Fibroblast of the aortic adventitia (primary cell): ENCODE measurements at places on chromosomes 1 and 21. TPM values are rescaled to one million over a fixed set of nuclear protein-coding genes. Genes with fewer than 3 reads are reported as not detected.

The TRPM2 gene
- total RNA-seq, result 0.08 TPM in 1 of 2 replicates, not detected in the other

- DNase-seq, result no peak
These were observed 124.0 kb upstream of the SPATA6 start for GRCh38 chr1:48596046-48596445.

GRCh38 chr1:2583871-2584351 lies 2.7 kb upstream of the PRXL2B start:
- no peak for DNase-seq

The RNF223 gene
- total RNA-seq, result not detected in 2 replicates

DNA sequence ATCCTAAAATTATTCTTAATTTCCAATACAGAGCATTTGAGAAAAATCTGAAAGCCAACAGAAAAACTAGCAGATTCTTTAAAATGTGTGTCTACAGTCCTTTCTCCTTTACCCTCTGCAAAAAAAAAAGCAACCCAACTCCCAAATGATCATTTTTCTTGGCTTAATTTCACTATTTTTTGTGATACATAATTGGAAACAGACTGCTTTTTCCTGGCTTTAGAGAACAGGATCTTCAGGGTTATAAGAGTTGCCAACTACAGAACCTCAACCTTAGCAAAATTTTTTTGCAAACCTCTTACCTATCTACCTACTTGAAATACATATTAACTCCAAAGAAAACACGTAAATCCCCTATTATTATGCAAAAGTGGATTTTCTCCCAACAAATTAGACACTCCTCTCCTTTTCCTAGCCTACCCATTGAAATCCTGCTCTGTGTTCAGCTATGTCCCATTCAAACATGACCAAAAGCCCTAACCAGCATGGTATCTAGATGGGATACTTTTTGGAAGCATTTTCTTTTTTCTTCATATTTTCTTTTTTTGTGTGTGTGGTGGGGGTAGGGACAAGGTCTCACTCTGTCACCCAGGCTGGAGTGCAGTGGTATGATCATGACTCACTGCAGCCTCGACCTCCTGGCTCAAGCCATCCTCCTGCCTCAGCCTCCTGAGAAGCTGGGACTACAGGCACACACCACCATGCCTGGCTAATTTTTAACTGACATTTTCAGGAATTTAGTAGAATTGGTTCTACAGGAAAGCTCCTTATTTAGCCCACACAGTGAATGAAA lies 9.0 kb downstream of the TGFBR3 start:
- peak; percentile 76 for DNase-seq

DNA sequence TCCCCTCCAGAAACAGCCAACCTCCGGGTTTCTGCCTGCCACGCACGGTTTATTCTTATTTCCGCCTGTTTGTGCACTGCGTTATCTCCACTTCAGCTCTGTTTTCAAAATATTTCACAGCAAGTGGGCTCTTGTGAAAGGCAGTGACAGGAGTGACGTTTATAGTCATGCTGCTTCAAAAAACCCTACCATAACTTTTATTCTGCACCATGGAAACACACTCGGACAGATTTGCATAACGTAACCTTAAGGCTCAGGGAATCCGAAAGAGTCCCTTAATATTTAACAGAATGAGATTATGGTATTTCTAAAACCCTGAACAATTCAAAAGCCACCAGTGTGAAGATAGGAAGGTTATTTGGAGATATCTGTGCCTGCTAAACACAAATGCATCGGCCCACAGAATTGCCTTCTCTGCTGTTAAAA lies 782 bp upstream of the SDE2 start:
- DNase-seq, result peak; percentile 47

- peak; percentile 99 for DNase-seq
These were observed 146.1 kb upstream of the FGGY start for GRCh38 chr1:59150577-59151386.

- DNase-seq, result peak; percentile 77
These were observed 20.7 kb upstream of the CYP2J2 start for GRCh38 chr1:59947047-59947938.
